DMS 273 treated with DMSO at 0.1 percent for 48 hours (cell line): ENCODE measurements at places on chromosomes 2 and 18.
A peak's percentile ranks its signal among the peaks of the same experiment; 100 is the strongest.

DNA sequence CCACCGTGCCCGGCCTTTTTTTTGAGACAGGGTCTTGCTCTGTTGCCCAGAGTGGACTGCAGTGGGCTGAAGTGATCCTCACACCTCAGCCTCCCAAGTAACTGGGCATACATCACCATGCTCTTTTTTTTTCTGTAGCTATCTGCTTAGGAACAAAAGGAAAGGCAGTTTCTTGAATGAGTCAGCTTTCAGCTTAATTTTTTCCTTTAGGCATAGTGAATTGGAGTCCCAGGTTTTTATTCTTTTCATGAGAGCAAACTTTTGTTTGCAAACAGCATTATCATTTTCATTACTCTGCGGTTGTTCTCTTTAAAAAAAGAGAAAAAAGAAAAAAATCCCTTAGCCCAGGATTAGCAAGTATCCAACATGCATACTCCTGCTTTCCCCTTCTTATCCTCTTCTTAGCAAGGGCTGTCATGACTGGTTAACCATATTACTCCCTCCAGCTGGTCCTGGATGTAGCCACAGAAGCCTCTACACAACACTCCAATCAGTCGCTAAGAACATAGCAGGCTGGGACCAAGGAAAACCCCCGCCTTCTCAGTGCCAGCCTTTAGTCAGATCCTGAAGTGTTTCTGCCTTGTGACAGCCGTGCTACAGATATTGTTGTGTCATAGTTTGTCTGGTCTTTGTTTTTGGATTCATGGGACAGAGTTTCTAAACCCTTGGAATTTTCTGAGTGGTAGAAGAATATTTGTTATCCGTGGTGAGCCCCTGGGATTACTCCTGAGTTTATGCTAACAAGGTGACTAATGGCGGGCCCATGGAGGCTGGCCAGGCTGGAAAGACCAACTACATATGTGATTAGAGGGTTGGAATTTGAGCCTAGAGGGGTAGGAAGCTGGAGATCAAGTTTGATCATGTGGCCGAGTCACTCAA is 23.3 kb upstream of the ST3GAL5 start:
- DNase-seq, result peak; percentile 34

DNA sequence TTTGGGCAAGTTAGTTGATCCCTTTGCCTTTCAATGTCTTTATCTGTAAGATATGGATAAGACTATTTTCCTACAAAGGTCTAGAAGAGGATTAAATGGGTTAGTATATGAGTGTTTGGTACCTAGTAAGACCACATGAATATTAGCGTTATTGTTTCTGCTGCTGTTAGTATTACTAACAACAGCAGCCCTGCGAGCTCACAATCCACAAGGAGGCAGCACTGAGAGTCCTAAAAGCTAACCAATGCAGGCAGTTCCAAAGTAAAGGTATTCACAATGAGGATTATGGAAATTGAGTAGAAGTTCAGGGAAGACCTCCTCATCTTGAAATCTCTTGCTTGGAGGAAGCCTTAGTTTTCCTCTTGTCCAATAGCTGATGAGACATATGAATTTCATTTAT is 248.9 kb downstream of the TDRD15 start:
- DNase-seq, result no peak

DNA sequence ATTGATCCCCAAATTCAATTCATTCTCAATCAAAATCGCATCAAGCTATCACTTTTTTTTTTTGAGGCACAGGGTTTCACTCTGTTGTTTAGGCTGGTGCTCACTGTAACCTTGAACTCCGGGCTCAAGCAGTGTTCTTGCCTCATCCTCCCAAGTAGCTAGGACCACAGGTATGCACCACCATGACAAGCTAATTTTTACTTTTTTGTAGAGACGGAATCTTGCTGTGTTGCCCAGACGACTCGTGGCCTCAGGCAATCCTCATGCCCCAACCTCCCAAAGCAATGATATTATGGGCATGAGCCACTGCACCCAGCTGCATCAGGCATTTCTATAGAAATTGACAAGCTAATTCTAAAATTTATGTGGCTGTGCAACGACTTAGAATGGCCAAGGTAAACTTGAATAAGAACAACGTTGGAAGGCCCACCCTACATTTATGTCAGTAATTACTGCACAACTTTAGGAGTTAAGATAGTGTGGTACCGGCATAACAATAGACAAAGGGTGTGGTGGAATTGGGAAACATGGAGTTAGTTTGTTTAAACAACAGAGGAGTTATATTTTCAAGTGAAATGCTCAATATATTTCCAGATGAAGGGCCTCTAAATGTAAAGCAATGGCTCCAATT is 78.2 kb downstream of the NPAS2 start:
- DNase-seq, result no peak

DNA sequence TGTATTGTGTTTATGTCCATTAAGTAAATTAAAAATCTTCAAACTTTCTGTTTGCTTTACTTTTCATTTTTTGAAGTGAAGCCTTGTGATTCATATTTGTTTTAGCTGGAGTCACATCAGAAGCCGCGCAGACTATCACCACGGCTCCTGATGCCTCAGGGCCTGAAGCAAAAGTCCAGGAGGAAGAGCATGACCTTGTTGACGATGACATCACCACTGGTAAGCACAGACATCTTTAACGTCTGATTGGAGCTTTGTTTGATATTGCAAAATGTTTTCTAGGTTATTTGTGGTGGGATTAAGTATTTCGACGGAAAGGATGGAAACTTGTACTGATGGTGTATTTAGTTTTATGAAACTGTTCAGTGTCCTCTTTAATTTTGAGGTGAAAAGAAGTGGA is 164.8 kb downstream of the WDR7 start:
- DNase-seq, result no peak

- DNase-seq, result no peak
These were observed 457.0 kb upstream of the HNMT start for GRCh38 chr2:137507237-137507636.

DNA sequence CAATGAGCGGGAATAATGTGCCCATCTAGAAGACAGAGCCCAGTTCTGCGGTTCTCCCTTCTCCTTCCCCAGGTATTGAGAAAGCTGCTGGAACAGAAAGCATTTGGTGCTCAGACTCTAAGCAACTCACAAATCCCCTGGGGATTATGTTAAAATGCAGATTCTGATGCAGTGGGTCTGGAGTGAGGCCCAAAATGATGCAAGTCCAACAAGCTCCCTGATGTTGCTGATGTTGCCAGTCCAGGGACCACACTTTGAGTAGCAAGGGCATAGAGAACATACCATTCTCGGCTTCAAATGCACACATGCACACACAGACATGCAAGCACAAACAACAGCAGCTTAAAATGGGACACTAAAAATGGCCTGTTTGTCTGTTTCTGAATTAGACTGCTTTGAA is 274.8 kb upstream of the NCKAP5 start:
- no peak for DNase-seq

GRCh38 chr2:15311201-15311907 is 249.8 kb downstream of the NBAS start:
- DNase-seq, result no peak

GRCh38 chr2:207706936-207707860 is 4.2 kb upstream of the CCNYL1 start:
- no peak for DNase-seq

DNA sequence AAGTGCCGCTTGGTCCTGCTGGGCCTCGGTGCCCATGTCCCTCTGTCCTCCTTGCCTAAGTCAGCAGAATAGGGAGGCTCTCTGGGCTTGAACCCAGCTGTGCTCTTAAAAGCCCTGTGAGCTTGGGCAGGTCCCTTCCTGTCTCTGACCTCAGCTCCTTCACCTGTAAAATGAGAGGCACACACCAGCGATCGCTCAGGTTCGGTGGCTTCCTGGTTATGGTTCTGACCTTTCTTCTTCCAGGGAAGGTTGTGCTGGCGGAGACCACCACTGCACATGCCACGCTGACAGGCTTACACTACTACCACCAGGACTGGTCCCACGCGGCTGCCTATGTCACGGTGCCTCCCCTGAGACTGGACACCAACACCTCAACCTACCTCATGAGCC is 36.1 kb upstream of the MAPRE3 start:
- no peak for DNase-seq

DNA sequence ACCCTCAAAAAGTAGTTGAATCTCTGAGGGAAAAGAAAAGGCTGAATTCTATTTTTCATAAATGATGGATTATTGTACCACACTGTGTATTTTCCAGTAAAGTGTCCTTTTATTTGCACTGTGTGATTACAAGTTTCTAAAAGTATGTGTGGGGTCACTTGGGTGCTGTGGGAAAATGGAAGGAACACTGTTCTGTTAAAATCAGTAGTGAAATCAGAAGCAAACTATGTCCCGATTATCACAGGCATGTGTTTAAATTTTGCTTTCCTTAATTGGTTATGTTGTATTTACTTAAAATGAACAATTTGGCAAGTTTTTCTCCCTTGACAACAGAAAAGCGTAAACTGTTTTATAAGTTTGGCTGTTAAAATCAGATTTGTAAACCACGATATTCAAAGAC is 353.1 kb downstream of the ARHGAP15 start:
- no peak for DNase-seq

DNA sequence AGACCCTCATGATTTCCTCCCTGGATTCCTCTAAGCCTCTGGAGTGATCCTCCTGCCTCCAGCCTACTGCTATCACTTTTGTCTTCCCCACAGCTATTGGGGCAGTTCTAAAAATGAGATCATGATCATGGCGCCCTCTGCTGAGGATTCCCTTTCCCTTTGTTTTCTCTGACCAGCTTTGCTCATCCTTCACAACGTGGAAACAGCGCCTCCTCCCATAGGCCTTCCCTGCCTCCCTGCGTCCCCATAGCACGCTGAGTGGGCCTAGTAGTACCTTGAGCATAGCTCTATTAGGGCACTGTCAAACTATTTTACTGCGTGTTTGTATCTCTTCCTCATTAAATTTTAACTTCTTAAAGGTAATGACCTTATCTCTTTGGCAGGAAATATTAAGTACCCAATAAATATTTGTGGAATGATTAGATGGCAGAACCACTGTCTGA is 207.0 kb upstream of the FANCL start:
- DNase-seq, result no peak

DNA sequence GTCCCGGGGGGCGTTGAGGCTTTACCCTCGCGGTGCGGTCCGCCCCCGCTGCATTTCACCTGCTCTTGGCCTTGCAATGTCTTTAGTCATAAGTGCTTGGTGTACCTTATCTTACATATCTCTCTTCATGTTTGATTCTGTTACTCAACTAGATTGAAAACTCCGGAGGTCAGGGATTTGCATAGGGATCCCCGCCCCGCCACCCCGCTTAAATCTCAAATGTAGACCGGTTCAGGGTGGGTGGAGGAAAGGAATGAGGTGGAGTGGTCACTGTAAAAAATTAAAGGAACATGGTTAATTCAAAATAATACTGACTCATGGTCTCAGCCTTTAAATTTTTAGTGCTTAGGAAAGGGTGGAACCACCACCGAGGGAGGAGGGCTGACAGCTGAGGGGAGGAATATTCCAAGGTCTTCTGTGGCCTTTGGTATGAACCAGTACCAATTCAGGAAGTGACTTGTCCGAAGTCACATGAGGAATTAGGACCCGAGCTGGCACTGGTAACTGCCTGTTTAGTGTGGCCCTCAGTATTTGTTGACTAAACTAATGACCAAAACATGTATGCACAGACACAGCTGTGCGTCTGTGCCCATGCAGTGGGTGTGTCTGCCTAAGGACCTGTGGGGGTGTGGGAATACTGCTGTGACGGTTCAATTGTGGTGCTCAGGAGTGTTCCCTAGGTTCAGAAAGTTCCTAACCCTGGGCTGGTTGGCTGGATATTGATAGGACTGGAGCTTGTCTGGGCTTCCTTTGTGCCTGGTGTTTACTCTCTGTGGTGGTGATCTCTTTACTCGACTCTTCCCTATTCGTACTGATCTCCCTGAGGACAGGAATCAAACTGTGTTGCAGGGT is 1.0 kb downstream of the PLEKHB2 start:
- DNase-seq, result no peak

DNA sequence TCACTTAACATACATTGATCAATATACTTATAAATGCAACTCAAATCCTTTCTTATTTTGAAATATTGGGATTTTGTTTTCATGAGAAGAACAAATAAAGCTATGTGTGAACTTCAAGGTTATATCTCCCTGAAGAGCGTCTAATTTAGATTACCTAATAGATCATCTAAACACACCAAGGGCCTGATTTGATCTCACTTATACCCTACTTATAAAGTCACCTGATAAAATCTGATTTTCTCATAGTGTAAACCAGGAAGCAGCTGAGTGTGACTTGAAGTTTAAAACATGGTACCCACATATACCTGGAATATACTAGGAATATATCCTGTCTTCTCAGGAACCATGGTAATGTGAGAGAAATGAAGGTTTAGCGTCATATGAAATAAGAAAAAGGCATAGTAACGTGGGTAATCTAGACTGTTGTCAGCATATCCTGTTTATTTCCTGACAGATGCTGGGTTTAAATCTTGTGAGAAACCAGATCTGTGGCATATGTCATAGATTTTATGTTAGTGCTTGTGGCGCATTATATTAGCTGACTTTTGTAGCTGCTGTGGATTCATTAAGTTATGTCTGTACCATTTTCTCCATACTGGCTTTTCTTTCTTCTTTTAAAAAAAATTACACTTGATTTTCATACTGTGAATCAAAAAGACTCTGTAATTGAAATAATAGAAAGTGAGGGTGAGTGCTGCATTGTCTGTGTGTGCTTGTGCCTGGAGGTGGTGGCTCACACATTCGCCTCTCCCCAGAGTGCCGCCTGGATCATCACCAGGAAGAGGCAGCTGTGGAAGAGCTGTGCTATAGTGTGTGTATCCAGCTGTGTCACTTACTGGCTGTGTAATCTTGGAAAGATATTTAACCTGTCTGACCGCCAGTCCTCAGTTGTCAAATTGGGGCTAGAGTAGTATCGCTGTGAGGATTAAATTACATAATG is 164.0 kb downstream of the MYO3B start:
- peak; percentile 74 for DNase-seq

GRCh38 chr2:19256121-19256601 is 102.3 kb downstream of the OSR1 start:
- no peak for DNase-seq

- no peak for DNase-seq
These were observed 34.3 kb downstream of the SCN9A start for GRCh38 chr2:166341426-166341825.

GRCh38 chr2:108621687-108622681 is 87.7 kb downstream of the LIMS1 start:
- no peak for DNase-seq

DNA sequence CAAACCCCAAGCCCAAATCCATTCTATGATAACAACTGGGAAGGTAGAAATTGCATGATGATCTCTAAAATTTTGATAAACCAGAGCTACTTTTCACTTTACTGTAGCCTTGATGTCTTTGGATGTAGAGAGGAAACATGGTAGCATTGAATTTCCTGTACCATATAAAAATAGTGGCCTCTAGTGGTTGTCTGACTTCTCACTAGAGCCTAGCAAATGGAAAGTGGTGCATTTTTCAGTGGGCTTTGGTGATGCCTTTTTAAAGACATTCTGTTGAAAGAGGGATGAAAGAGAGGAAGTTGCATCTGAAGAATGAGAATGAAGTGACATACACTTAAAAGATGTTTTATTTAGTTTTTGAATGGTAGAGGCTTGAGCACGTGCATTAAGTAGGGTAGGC is 662.2 kb downstream of the XIRP2 start:
- DNase-seq, result no peak

DNA sequence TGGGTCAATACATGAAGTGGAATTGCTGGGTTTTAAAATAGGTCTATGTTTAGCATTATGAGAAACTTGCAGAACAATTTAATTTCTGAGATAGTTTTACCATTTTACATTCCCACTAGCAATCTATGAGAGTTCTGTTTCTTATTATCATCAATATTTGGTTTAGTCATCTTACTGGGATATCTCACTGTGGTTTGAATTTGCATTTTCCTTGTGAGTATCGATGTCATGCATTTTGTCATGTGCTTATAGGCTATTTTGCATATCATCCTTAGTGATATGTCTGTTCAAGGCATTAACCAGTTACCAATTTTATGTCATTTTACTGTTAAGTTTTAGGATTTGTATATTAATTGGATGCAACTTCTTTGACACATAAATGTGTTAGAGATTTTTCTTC is 204.4 kb downstream of the MCFD2 start:
- no peak for DNase-seq
